ENCODE measurements at places on chromosomes 3 and 15.

DNA sequence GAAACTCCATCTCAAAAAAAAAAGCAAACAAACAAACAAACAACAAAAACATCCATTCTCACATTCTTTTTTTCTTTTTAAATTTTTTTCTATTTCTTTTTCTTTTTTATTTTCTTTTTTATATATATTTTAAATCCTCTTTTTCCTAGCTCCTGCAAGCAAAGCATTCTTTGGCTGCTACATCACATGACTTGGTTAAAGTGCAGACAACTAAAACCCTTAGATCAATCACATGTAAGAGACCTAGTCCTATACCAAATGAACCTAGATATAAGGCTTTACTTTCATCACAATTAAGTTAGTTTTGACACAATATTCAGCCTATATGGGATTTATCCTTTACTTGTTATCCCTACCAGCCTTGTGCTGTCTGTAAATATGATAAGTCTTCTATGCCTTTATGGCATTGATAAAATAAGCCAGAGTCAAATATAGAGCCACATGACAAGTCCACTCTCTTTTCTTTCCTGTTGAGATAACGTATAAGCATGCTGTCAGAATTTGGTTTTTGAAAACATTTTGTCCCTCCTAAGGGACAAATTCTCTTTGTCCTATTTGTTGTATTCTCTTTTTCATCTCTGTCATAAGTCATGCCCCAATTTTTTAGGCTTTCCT, 11.3 kb downstream of the UBR1 start:
- DNase-seq, result no peak

DNA sequence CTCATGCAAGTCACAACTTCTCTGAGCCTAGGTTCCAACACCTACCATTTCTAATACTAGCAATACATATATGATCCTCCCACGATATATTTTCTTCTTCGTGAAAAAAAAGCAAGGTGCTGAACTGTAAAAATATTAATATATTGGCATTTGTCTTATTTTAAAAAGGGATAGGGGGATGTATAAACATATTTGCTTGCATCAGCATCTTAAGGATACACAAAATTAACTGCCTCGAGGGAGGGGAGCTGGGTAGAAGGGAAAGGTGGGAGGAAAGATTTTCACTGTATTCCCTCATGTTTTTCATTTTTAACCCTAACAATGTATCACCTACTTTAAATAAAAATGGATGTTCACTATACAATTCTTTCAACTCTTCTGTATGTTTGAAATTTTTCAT, 1.3 kb downstream of the HACD2 start:
- no peak for DNase-seq

DNA sequence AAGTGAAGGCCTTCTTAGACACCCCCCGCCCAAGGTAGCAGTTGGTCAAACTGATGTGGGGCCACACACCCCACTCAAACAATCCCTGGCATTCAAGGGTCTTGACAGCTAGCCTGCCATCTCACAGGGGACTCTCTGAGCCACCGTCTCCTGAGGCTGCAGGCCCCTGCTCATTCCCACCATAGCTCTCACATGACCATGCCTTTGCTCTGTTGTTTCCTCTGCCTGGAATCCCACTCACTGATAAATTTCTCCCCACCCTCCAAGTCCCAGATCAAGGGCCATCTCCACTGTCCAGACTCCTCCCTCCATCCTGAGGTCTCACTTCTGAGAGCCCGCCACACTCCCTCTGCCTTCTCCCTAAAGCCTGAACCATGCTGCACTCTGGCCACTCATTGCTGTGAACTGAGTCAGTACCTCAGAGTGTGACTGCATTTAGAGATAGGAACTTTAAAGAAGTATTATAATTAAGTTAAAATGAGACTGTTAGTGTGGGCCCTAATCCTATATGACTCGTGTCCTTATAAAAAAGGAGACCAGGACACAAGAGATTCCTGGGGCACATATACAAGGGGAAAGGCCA, 10.0 kb downstream of the WNT7A start:
- DNase-seq, result no peak

DNA sequence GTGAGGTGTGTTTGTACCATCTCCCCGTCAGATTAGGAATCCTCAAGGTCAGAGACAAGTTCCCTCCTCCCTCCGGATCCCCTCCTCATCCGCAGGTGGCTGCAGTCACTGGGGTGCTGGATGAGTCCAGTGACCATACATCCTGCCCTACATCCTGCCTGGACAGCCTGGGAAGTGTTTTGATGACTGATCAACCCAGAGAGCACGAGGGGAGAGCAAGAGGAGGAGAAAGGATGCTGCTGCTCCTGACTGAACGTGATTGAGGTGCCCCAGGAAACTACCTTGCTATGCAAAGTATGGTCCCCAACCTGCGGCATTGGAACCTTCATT, 65.1 kb downstream of the SLC12A8 start:
- no peak for DNase-seq

DNA sequence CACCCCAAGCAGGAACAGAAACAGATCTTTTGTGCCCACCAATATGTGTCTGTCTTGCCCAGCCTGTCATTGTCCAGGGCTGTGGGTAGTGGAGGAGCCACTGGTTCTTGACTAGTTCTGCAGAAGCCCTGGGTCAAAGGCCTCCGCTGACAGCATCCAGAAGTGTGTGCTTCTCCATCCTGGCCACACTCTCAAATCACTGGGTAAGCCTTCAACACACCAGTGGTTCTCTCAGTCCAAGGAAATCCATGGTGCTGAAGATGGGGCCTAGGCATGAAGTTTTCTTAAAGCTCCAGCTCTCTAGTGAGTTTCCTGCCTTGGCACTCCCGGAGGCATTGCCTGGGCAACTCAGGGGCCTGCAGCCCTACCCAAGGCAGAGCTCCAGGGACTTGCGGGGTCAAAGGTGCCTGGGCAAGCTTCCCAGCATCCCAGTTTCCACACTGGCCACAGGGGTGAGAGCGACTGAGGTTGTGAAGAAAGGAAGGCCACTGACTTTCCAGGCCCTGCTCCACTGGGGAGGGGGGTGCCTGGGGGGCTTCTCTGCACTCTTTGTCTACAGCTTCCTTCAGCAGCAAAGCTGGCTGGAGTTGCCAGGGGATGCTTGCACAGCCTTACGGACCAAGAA, 37.9 kb upstream of the RPL32 start:
- no peak for DNase-seq

GRCh38 chr3:72453706-72454105, 394.5 kb downstream of the SHQ1 start:
- DNase-seq, result no peak

- no peak for DNase-seq
These were observed 1.5 kb downstream of the RETNLB start for GRCh38 chr3:108755686-108756085.
